ENCODE measurements at places on chromosomes 7 and 10.

- DNase-seq, result no peak
Observed at GRCh38 chr7:44104860-44105771, 971 bp downstream of the AEBP1 start.

DNA sequence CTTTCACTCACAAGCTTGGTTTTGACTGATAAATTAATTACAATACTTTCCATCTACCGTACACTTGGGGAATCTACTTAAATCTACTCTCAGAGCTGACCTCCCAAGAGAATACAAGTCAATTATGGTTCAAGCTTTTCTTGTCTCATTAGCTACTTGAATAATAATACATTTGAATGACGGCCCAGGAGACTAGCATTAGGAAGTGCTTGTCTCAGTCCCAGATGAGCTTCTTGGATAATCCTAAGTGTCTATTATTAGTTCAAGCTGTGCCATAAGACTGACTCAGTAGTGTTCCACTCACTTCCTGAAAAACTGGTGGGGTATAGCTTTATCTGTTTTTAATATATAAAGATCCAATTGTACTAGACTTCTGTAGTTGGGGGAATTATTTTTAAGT is 100.2 kb downstream of the GNAT3 start:
- DNase-seq, result no peak

GRCh38 chr7:19957664-19958063 is 184.2 kb upstream of the TMEM196 start:
- DNase-seq, result no peak

GRCh38 chr10:48506147-48506917 is 98.5 kb downstream of the ARHGAP22 start:
- no peak for DNase-seq

DNA sequence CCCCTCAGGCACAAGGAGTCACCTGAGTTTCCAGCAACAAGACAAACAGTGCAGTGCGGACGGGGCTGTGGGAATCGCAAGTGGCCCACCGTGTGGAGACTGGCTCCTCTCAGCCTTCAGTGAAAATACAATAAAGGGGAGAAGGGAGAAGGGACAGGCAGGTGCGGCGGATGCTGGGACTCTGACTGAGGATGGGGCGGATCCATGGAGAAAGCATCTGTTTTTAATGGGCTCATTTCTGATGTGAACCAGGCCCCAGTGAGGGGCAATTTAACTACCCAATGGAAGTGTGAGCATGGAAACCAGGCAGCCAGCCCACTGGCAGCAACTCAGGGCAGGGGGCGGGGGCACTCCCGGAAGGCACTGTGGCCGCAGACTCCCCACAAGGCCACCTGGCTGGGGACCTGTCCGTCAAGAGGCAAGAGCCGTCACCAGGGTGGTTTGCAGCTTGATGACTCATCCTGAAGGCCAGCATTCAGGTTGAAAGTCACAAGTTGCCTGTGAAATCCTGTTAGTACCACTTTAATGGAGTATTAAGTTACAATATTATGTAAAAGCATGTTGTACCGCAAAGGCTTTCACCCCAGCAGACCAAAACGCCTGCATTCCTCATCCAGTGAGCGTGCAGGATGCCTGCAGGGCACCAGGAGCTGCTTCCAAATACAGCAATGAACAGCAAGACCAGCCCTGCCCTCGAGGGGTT is 476.4 kb downstream of the PTPRN2 start:
- DNase-seq, result no peak

DNA sequence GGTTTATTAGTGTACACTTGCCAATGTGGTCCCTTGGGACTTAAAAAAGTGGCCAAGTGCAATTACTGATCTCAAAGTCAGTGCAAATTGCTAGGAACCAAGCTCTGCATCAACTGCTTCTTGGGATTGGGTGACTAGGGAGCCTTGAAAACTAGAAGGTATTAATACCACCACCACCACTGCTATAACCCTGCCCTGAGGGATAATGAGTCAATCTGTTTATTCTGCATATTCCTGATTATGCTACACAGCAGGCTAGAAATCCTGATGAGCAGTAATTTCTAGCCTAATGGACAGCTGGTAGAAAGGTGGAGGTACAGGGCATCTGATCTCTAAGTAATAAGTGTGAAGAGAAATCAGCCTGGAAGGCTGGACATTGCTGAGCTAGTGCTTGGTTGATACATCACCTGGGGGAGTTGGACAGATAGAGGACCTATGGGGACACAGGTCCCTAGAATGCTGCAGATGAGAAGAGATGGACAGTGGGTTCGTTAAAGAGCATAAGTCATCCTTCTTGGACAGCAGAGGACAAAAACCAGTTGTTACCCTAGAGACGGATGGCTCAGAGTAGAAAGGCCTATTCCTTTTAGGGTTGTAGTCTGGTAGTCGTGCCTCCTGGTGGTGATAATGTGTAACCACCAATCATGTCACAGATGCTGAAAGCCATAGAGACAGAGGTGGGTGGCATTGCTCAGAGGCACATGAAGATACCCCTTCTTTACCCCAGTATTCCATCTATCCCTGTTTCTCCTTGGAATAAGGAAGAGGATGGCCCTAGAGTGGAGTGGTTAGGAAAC is 554.8 kb downstream of the SORCS1 start:
- no peak for DNase-seq

DNA sequence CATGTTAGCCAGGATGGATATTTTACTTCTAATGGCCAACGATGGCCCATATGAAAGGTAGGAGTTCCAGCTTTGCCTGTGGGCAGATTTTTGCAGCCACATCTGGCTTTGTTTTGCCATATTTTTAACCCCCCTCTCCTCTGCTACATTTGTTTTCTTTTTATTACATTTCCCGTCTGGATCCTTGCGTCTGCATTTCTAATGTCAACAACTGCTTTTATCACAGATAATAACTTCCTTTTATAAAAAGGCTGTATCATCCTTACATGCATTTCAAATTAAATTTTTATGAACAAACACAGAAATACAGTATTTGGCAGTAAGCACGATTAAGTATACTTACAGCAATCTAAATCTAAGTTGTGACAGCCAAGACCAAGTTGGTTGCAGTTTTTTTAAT is 156.0 kb downstream of the BAMBI start:
- DNase-seq, result no peak

- DNase-seq, result no peak
Observed at GRCh38 chr7:45057878-45058277, 30.9 kb downstream of the NACAD start.

- DNase-seq, result peak; percentile 57
Observed at GRCh38 chr7:159022238-159022993, 122.3 kb downstream of the VIPR2 start.

GRCh38 chr7:93030605-93031225 is 87.1 kb downstream of the SAMD9 start:
- DNase-seq, result no peak

GRCh38 chr7:128137181-128137580 is 103.9 kb upstream of the LEP start:
- no peak for DNase-seq

GRCh38 chr7:867001-867405 is 9.4 kb upstream of the GET4 start:
- no peak for DNase-seq

DNA sequence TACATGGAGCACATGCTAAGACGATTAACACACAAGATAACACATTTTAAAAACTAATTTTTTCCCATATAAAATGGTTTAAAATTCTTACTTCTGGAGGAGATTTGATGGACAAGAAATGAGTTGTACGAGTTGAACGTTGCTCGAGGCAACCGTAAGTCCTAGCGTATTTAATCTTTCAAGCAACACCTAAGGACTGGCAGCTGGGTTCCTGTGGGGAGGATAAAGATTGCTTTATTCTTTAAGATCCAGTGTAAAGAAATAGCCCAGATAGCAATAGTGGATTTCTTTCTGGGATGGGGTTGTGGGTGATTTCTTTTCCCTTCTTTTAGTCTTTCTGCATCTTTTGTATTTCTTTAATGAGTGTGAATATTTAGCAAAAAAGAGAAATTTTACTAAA is 9.8 kb downstream of the TBXAS1 start:
- no peak for DNase-seq

DNA sequence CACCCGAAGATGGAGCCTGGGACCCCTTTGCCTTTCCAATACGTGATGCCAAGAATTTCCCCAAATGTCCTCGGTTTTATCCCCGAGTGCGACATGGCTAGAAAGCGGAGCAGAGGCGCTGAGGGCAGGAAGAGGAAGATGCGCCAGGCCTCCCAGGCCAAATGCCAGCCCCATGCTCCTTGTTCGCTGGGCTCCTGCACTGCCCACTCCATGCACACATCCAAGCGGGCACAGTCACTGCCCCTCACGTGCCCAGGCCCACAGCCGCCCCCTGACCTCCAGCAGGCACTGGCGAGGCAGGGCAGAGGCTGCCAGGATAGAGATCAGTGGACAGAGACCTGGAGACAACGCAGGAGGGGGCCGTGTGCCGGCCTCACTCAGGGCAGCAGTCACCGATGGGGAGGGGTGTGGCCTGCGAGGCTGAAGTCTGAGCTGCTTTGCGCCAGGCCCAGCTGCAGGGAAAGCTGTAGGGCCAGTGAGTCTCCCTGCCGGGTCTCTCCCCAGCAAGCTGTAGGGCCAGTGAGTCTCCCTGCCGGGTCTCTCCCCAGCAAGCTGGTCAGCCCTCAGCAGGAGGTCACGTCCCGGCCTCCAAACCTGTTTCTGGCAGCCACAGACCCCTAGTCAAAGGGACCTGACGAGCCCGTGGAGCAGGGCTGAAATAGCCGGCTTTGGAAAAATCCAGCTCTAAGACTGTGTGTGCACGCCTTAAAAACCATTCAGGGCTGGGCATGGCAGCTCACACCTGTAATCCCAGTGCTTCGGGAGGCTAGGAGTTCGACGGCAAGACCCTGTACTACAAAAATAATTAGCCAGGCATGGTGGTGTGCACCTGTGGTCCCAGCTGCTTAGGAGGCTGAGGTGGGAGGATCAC is 100.6 kb upstream of the DIP2C start:
- no peak for DNase-seq

GRCh38 chr10:71971769-71972555 is 7.8 kb downstream of the CHST3 start:
- DNase-seq, result no peak

- no peak for DNase-seq
Observed at GRCh38 chr10:70575874-70576802, 26.4 kb downstream of the PRF1 start.

DNA sequence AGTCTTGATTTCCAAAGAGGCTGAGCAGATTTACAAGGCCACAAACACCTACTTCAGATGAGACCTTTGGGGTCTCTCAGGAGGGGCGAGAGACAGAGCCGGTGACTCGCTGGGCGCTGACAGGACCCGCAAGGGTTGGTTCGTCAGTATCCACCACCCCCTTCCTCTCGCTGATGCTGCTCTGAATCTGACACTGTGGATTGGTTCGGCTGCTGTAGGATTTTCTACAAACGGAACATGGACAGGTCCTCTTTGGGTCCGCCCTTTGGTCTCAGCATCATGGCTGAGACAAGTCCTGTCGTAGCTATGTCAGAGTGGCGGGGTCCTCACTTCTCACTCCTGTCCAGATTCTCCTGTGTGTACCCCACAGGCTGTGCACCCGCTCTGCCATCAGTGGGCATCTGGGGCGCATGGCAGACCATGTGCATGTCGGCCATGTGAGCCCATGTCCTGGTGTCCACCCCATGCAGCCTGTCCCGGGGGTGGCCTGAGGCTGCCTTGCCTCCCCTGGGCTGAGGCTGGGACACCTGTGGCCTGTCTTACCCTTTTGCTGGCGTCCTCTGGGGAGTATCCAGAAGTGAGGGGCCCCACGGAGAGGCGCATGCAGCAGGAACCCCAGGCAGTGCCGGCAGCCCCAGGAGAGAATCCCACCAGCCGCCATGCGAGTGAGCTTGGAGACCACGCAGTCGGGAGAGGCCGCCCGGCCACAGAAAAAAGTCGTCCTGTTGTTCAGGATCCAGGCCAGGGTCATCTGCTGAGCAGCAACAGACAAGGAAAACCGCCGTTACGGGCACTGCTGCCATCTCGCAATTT is 21.6 kb upstream of the FAM20C start:
- DNase-seq, result peak; percentile 60

- no peak for DNase-seq
Observed at GRCh38 chr7:156746891-156747290, 106.3 kb downstream of the RNF32 start.

- peak; percentile 84 for DNase-seq
Observed at GRCh38 chr10:86316274-86316835, 50.2 kb downstream of the GRID1 start.

- peak; percentile 6 for DNase-seq
Observed at GRCh38 chr10:132675031-132675740, 110.8 kb downstream of the NKX6-2 start.

- DNase-seq, result no peak
Observed at GRCh38 chr10:128483216-128483615, 357.0 kb upstream of the MKI67 start.

DNA sequence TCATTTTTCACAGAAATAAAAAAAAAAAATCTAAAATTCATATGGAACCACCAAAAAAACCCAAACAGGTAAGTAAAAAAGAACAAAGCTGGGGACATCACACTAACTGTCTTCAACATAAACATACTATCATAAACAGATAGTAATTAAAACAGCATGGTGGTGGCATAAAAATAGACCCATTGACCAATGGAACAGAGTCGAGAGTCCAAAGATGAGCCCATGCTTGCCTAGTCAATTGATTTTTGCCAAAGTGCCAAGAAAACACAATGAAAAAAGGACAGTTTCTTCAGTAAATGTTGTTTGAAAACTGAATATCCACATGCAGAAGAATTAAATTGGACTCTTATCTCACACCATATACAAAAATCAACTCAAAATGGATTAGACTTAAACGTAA is 513.2 kb upstream of the PHF14 start:
- no peak for DNase-seq

DNA sequence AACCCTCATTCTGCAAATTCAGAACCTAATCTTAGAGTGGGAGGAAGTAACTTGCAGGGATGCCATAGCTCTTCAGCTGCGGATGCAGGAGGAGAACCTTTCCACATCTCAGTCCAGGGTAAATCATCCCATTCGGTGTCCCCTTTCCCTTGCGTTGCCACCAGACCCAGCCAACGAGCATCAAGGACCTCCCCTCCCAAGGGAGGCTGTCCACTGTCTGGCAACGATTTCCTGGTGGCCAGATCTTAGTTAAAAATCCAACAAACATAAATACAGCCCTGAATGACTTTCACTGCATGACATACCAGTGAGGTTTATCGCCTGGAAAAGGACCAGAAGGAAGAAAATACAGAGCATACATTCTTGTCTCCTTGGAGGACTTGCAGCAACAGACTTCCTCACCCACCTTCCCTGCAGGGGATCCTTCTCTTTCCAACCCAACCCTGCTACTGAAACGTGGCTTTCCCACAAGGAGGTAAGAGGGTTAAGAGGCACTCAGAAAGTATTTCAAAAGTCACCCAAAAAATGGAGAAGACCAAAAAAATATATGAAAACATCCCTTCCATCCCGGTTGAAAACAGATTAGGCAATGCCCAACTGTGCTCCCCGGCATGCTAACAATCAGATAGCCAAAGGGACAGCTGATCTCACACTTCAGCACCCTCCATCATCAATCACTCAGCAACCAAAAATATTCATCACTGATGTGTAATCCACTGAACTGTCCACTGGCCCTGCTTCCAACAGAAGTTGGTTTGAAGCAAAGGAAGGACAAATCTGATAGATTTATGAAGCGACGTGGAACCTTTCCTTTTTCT is 206.6 kb downstream of the TNS3 start:
- DNase-seq, result no peak

GRCh38 chr7:129550693-129551360 is 48.5 kb downstream of the SMKR1 start:
- DNase-seq, result no peak

Data from posterior cingulate gyrus (tissue), 11 donors.